ENCODE measurements at places on chromosomes 2 and 18.

GRCh38 chr2:17106418-17106817, 411.8 kb downstream of the RAD51AP2 start:
- DNase-seq = no peak

- peak; percentile 3 for DNase-seq
These were observed 939 bp downstream of the DOCK10 start for GRCh38 chr2:225041207-225041850.

- no peak for DNase-seq
These were observed 210.5 kb upstream of the GATA6 start for GRCh38 chr18:21958707-21959450.

GRCh38 chr2:88897715-88898114, 206.2 kb downstream of the RPIA start:
- DNase-seq = no peak

GRCh38 chr18:61845197-61845596, 47.6 kb downstream of the RNF152 start:
- DNase-seq = no peak

DNA sequence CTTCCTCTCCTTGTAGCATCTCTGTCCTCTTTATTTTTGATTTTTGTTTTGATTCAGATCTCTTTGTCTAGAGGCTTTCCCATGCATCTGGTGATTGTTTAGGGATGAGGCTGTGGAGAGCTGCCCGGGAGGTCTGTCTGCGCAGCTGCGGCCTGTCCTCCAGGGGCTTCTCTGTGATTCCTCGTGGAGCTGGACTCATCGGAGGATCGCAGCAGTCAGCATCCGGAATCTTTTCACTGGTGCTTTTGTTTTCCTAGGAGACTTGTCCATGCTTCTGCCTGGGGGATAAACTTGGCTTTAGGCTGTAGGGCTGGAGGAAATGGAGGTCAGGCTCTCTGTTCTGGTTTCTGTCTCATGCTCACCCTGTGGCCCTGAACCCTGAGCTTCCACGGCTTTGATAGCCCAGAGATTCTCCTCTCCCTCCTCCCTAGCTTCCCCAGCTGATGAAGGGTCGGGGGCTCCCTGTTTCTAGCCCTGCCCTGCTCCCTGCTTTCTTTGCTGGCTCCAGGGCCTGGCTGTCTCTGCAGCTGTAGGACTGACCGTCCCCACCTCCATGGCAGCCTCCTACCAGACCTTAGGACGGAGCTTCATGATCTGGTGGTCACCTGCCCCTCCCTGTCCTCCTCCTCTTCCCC, 35.5 kb downstream of the ZNF532 start:
- DNase-seq = no peak

GRCh38 chr18:58241026-58241679, 197.1 kb downstream of the NEDD4L start:
- no peak for DNase-seq

- no peak for DNase-seq
These were observed 166.9 kb downstream of the GBX2 start for GRCh38 chr2:236001166-236001828.

GRCh38 chr18:8811115-8811514, 105.8 kb downstream of the MTCL1 start:
- DNase-seq = no peak

GRCh38 chr2:105917226-105917625, 172.5 kb downstream of the NCK2 start:
- DNase-seq = no peak

DNA sequence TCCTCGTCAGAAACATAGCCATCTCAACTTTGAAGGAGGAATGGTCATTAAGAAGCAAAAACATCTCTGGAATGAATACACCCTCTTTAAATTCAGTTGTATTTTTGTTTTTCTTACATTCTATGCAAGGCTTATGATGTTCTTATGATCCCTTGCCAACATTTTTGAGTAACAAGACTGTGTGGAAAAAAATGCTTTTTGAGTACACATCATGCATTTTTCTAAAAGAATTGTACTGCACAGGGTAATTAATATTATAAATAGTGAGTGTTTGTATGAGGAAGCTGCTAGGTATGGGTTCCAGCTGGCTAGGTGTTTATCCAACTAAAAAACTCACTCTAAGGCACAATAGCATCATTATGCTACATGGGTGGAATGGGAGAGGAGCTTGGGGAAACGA, 59.0 kb upstream of the SPATS2L start:
- no peak for DNase-seq

DNA sequence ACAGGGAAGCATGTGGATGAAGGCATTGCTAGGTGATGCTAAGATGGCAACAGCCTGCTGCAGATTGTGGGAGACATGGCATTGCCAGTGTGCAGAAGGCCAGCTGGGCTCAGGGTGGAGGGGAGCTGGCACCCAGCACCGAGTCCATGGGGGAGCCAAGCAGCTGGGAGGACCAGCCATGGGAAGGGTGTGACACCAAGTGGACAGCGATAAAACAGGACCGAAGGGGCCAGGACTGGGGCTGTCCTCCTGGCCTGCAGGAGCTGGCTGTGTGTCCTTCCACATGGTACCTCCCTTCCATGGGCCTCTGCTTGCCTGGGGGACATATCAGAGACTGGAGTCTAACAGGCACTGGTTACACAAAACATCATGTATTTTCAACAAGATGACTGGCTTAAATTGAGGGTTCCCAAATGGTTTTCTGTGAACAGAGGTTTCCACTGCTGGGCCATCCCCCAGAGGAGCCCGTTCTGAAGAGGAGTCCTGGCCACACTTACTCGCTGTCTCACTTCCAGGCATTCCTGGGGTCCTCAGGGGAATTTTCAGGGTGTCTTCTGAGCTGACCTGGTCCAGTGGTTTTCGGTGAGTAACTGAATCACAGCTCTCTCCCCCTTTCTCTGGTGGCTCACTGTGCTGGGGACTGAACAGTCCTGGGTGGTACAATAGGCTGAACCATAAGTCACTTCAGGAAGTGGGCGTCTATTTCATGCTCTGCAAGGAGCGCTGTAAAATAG, 60.4 kb upstream of the TNP1 start:
- no peak for DNase-seq

- no peak for DNase-seq
These were observed 31.5 kb upstream of the SMAD7 start for GRCh38 chr18:48982266-48982665.

- DNase-seq = no peak
These were observed 10.9 kb downstream of the TMEM200C start for GRCh38 chr18:5884375-5884774.

DNA sequence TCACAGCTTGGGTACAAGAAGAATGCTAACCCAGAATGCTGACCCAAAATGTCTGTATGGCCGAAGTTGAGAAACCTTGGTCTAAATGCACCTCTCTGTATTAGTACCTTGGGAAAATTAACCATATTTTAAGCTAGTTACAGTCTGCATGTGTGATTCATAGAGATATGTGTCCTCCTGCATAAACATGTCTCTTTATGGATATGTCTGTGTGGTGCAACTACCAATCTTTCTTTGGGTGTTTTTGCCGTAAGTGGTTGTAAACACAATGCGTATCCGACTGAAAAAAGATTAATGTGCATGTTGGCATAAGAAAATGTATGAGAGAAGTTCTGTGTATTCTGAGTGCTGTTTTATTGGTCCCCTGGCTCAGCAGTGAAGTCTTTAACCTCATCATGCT, 54.2 kb upstream of the GAREM2 start:
- DNase-seq = no peak

GRCh38 chr18:46843372-46843771, 73.9 kb downstream of the PIAS2 start:
- DNase-seq = no peak

DNA sequence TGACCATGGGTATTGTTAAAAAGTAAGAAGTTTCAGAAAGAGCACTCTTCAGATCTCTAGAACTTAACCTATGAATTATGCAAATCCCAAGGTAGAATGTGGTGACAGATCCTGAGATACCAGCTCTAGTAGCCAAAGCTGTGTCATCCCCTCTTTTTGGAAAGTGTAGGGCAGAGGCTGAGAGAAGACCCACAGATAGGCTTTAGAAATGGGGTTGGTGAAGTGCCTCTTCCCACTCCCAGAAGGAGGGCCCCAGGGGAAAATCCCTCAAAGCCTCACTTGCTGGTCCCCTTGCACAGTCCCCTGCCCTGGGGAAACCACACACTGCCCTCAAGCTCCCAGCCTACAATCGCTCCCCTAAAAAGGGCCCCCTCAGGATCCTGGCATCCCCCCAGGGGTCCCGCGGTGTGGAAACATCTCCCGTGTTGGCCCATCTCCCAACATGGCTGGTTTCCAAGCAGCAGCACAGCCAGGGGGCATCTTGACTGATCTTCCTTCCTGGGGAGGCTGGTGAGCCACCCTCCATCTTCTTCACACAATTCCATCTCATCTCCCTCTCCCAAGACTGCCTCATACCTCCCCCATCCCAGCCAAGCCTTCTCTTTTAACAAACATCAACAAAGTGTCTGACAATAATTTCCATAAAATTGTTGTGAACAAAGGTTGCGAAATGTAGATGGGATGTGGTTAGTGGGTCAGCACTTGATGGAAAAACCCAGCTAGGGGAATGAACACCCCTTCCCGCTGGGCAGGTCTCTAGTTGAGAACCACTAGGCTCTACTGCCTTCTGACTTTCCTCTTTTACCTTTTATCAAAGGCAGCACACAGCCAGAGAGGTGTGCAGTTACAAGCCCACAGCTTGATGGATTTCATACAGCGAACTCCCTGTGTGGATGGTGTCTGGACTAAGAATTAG, 25.1 kb downstream of the MAL start:
- DNase-seq = no peak

- DNase-seq = no peak
These were observed 217.1 kb downstream of the ZNF521 start for GRCh38 chr18:25134861-25135260.

Measured in nephron progenitor cell (in vitro differentiated cells).